ENCODE measurements at places on chromosomes 6 and 20. TPM values are rescaled to one million over a fixed set of nuclear protein-coding genes. Genes with fewer than 3 reads are reported as not detected.

GRCh38 chr20:62952373-62952967, at the start of gene SLC17A9:
SLC17A9 (plus strand) TSS chr20:62952709; CDS start chr20:62952831, 122 bp downstream.
- peak; percentile 98 for DNase-seq

- no peak for DNase-seq
Observed at GRCh38 chr20:58557733-58558342, 42.6 kb upstream of the APCDD1L start.

- DNase-seq = no peak
Observed at GRCh38 chr6:170500955-170501590, 52.0 kb downstream of the PSMB1 start.

DNA sequence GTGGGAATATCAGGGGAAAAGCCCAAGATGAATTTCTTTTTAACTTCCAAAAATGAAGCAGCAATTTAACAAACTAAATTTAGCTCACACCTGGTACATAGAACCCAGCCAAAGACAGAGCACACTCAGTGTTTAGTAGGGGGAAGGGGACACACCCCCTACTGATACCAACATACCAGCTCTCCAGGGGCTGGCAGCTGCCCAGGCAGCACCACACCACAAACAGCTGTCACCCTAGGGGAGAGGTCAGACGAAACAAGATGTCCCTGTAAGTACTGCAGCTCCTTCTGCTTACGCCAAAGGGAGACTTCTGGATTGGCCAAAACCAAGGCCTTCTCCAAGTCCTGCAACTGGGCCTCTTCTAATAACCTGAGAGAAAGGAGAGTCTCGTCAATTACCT, 26.0 kb downstream of the MDN1 start:
- DNase-seq = no peak

GRCh38 chr20:62700261-62700930, 8.2 kb upstream of the NTSR1 start:
- no peak for DNase-seq

DNA sequence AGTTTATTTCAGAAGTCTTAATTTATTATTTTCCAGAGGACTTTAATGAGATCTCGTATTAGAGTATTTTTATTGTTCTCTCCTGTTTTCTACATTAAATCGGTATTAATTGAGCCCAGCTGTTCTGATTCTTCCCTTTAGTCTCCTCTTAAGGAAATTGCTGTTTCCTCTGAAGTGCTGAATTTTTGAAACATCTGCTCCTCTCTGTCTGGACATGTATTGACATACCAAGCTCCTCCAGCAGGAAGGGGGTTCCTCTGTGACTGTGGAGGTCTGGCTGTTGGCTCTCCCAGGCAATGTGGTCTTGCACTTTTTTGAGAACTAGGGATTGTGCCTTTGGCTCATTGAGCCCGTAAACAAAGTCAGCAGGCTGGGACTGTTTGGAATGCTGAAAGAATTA, 74.9 kb downstream of the MAP3K4 start:
- no peak for DNase-seq

GRCh38 chr20:40641202-40641601, 47.8 kb downstream of the MAFB start:
- DNase-seq = no peak

DNA sequence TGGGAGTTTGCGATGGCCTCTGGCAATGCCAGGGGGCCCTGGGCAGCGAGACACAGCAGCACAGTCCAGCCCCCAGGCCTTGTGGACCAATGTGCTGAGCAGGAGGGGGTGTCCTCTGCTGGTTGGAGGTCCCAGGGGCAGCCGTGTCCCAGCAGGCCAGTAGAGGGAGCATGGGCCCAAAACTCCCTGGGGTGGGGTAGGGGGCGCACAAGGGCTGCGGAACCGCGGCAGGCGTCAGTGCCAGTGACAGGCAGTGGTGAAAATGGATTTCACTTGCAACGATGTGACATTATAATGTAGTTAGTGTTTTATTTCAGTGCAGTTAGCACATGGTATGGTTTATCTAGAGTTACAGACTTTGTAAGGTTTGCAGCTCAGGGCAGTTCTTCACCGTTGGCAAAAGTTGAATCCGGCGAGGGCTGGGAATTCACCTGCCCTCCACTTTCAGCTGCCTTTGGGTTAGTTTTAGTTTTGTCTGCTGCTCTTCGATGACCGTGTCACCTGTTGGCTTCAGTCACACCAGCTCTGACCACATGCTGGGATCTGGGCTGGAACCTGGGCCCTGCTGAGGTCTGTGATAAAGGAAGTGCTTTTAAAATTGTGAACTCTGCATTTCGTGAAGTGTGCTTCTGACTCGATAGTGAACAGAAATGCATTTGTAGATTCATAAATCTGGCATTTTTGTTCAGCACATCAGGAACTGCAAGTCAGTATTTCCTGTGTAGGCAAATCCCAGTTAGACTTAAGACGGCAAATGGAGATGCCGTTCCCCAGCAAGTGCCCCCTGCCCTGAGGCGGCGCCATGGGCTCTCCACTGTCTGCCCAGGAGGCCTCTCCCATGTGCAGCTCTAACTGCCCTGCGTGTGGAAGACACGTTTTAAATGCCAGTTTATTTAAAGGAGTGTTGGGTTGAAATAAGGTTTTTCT, 46.8 kb downstream of the PYGB start:
- no peak for DNase-seq

- no peak for DNase-seq
Observed at GRCh38 chr6:56168596-56168995, 78.8 kb downstream of the COL21A1 start.

GRCh38 chr6:150531957-150532356, 67.7 kb upstream of the PLEKHG1 start:
- no peak for DNase-seq

DNA sequence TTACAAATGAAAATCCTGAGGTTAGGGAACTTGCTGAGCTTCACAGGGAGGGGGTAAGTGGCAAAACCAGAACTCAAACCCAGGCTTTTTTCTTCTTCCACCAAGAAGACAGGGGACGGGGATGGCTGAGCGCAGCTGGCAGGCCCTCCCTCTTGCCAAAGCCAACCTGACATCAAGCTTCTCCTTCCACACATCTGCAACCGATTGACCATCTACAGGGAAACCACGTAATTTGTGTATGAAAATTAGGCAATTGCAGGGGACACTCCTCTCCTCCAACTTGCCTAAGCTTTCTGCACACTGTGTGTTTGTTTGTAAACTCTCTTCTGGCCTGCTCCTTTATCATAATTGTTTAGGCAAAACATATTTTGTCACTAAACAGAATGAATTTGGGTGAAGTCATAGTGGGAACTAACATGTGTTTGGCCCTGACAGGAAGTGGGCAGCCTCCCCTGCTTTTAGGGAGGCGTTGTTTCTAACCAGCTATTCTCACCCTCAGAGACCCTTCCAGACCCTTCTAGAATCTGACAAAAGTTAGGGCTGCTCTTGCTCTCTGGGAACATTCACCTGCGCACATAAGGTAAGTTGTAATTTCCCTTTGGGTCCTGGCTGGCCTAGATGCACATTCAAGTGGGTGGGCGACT, 18.9 kb downstream of the ZNF831 start:
- DNase-seq = no peak

GRCh38 chr6:150249261-150249660, 106.4 kb downstream of the PPP1R14C start:
- DNase-seq = no peak

DNA sequence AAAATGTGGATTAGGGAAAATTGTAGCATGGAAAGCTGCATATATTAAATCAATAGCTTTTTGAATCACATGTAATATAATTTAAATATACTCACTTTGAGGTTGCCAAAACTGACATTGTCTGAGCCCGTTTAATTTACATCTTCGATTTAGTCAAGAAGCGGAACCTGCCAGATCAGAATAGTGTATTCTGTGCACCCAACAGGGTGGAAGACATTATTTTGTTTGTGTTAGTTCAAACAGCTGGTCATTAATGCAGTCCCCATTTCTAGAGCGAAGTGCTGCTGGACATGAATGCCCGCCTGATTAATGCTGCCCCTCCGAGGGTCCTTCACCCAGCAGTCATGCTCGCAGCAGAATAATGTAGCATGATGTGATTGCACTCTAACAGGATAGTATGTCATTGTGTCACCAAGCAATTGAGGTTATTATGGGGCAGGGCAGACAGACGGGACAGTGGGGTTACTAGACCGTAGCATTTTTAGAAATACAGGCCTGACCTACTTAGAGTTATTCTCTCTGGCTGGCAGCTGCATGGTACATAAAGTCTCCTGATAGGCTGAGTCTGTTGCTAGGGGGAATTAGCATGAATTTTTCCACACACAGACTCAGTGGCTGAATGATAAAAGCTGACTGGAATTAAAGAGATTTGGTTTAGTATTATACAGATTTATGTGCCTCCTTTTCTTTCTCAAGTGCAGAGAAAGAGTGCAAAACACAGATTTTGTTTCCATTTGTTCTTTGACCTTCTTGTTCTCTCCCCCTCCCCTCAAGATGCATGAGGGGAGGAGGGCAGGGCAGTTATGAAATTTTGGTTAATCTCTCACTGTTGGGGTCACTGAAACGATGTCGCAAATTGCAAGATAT, 147.1 kb downstream of the PRL start:
- no peak for DNase-seq

- DNase-seq = no peak
Observed at GRCh38 chr6:132865364-132865763, 51.0 kb downstream of the RPS12 start.

- no peak for DNase-seq
Observed at GRCh38 chr20:47914792-47915191, 129.5 kb upstream of the SULF2 start.

GRCh38 chr20:38764567-38765318, 16.5 kb downstream of the ACTR5 start:
- DNase-seq = no peak

GRCh38 chr6:154504865-154505449, 5.5 kb downstream of the CNKSR3 start:
- DNase-seq = no peak

DNA sequence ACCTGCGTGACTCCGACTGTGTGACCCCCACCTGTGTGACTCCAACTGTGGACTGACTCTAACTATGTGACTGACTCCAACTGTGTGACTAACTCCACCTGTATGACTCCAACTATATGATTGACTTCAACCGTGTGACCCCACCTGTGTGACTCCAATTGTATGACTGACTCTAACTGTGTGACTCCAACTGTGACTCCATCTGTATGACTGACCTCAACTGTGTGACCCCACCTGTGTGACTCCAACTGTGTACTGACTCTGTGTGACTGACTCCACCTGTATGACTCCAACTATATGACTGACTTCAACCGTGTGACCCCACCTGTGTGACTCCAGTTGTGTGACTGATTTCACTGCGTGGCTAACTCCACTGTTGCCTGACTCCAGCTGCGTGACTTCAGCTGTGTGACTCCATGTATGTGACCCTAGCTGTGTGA, 38.6 kb downstream of the SYNJ2 start:
- no peak for DNase-seq

DNA sequence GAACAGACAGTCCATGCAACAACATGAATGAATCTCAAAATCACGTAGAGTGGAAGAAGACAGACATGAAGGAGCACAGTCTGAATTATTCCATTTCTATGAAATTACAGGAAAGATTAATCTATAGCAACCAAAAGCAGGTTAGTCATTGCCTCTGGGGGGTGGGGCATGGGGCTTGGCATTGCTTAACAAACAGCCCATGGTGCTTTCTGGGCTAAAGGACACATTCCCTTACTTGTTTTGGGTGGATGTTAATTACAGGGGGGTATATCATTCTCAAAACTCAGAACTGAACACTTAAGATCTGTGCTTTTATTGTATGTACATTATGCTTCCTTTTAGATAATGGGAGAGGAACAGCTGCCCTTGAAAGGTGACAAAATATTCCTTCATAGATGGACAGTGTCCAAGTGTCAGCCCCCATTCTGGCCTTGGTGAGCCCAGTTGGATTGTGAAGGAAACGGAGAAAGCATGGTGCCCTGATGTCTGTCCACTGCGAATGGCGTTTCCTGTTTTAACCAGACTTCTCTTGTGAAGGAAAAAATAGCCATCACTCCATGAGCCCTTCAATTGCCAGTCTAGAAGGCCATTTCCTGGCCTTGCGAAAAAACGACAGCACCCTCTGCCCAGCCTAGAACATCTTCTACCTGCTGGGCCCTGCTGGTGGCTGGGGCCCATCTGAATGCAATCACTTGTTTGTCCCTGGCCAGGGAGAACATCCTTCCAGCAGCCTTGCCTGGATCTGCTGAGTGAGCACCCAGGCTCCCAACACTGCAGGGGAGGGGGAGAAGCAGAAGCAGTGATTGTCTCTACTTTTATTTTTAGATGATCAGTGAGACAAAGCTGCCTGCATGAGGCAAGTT, 179.7 kb downstream of the BCAS1 start:
- DNase-seq = no peak

DNA sequence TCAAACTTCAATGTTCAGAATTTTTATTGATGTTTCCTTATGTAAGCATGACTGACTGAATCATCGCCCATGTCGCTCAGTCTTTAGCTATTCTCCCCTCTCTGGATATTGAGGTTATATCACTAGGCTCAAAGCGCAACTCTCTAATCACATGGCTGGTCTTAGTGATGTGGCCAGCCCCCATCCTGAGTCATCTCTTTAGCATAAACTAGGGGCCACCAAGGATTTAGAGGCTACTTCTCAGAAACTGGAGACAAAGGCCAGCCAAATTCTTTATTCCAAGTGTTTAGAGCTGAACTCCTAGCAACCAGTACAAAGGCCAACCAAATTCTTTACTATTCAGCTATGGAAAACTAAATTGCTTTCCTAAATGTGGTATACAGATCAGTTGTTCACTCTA, 61.4 kb downstream of the FAM135A start:
- DNase-seq = no peak

- no peak for DNase-seq
Observed at GRCh38 chr6:111843347-111844147, 29.7 kb downstream of the FYN start.

- DNase-seq = no peak
Observed at GRCh38 chr6:144365271-144365670, 80.1 kb downstream of the UTRN start.

DNA sequence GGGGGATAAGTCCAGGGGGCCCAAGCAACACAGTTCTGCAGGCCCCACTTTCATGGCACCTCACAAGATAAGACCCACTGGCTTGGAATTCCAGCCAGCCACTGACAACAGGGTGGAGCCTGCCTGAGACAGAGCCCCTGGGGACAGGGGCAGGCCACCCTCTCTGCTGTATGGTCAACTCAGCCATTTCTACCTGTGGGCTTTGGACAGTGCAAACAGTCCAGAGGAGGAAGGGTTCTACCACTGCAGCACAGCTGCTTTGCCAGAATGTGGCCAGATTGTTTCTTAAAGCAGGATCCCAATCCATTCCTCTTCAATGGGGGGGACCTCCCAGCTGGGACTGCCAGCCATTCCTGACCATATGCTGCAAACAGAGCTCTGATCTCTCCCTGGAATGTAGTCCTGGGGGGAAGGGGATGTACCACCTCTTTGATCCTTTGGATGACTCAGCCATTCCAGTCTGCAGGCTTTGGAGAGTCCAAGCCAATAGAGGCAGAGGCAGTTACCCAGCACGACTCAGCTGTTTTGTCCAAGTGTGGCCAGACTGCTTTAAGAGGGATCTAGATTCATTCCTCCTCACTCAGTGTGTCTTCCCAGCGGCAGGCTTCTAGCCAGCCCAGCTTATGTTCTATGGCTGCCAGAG, 842.2 kb downstream of the EPHA7 start:
- no peak for DNase-seq

- no peak for DNase-seq
Observed at GRCh38 chr20:53878262-53879047, 191.9 kb downstream of the BCAS1 start.

GRCh38 chr6:4844108-4844507, 67.9 kb downstream of the CDYL start:
- DNase-seq = no peak

The CTCFL gene
- total RNA-seq = 0.15 TPM

The PTGIS gene
- total RNA-seq = 20.3 TPM

The SLC35F1 gene
- total RNA-seq = not detected

The PLG gene
- 1,901 TPM for total RNA-seq

The KHDC3L gene
- not detected for total RNA-seq

The ACSS1 gene
- total RNA-seq = 9.9 TPM

The MTHFD1L gene
- total RNA-seq = 1.6 TPM

The DDRGK1 gene
- total RNA-seq = 71.0 TPM

All from left lobe of liver (tissue), 2 donors.